ENCODE measurements at places on chromosomes 11 and 22. TPM values are rescaled to one million over a fixed set of nuclear protein-coding genes. Genes with fewer than 3 reads are reported as not detected.

DNA sequence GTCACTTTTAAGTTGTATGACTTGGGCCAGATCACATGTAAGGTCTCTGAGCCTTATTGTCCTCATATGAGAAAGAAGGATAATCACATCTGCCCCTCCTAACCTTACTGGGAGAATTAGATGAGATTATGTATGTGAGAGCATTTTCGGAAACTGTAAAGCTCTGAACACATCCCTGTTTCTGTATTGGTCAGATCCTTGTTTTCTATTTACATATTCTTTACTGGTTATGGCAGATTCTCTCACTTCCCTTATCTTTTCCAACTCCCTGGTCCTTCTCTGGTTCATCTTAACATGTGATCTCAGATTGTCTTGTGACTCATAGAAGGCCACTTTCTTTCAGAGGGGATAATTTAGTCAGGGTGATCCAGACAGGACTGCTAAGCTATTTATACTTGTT lies 41.8 kb downstream of the CCDC81 start:
- no peak for DNase-seq

GRCh38 chr11:126084608-126084912 lies 21.9 kb upstream of the CDON start:
- no peak for DNase-seq

DNA sequence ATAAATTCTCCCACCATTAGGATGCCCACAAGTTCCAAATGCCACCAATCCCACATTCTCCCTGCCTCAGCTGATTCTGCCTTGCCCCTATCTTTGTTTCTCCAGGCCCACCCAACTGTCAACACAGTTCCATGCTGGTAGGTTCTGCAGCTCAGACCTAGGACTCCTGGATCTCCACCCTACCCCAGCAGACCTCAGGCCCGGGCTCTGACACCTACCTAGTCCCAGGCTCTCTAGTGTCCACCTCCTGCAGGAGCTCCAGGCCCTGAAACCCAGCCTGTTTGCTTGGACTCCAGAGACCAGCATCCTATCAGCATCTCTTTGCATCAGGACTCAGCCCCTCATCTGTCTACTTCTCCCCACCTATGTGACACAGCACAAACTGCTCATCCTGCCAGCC lies 86.5 kb downstream of the PDE2A start:
- DNase-seq, result no peak

NCAM1 gene
- total RNA-seq, result 4.2 TPM

ABCG4 gene
- total RNA-seq, result 0.14 TPM

B4GAT1 gene
- 27.4 TPM for total RNA-seq

NADSYN1 gene
- 91.3 TPM for total RNA-seq

TMPRSS4 gene
- 3.0 TPM for total RNA-seq

DNA sequence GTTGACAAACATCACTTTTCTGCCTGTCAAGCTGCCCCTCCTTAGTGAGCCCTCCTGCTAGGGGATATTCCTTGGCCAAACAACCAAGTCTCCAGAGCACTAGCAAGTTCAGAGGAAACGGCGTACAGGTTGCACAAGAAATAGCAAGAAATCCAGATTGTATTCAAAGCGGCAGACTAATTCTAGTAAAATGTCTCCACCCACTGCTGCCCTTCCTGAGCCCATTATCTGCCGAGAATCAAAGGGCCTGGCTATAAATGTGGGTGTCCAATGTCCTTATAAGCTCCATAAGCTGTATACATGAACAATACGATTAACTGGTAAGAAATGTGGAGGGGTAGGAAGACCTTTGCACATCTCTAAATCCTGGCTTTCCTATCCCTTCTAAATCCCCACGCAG lies 44.0 kb upstream of the AKIP1 start:
- no peak for DNase-seq

KDELR3 gene
- total RNA-seq, result 5.9 TPM

KRTAP5-2 gene
- not detected for total RNA-seq

DNA sequence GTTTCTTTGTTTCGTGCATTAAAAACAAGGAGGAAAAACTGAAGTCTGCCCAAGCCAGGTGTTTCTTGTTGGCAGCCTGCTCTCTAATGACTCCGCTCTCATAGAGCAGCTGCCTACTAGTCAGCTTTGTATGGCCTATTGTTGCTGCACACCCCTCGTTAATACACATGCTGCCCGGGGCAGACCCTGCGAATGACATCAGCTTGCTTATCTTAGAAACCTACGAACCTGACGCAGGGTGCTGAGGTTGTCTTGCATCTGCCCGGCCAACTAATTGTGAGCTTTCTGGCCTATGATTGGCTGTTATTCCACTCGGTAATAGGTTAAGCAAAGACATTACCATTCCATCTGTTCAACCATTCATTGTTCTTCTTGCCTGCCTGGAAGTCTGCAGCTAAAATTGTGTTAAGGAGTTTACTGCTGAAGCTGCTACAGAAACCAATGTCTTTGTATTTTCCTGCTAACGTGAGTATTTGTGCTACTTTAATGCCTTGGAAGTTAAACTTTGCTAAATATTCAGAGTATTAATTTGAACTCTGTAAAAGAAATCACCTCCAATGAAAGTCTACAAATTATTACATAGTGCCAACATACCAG lies 37.5 kb downstream of the ZC3H12C start:
- no peak for DNase-seq

GRCh38 chr11:133403900-133404299 lies 128.4 kb downstream of the OPCML start:
- no peak for DNase-seq

DNA sequence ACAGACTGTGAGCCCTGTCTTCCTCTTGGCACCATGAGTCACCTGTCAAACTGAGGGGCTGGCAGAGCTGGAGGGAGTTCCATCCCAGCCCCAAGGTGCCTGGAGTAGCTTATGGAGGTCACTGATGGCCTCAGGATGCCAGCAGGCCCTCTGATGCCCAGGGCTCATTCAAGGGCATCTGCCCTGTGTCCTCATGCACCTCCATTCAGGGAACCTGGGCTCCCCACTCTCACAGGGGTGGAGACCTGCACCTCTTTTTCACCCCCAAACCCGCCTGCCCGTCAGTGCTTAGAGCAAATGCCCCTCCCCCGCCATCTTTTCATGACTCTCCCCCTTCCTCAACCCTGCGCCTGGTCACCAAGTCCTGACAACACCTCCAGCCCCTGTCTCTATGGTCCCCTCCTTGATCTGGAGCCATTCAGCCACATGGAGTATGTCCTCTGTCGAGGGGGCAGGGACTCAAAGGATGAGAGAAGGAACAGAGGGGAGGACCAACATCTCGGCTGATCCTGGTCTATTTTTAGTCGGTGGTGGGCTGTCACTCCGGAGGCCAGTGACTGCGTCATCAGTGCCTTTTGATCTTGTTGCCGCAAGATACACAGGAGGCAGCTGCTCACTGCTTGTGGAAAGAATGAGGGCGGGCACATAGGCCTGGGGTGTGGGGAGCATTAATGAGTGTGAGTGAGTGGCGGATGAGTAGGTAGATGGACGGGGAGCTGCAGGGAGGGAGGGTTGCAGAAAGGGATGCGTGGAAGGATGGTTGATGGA lies 72.2 kb downstream of the CDKN1C start:
- DNase-seq, result peak; percentile 52

PPP1CA gene
- 134 TPM for total RNA-seq

OR8G5 gene
- 0.58 TPM for total RNA-seq

DNA sequence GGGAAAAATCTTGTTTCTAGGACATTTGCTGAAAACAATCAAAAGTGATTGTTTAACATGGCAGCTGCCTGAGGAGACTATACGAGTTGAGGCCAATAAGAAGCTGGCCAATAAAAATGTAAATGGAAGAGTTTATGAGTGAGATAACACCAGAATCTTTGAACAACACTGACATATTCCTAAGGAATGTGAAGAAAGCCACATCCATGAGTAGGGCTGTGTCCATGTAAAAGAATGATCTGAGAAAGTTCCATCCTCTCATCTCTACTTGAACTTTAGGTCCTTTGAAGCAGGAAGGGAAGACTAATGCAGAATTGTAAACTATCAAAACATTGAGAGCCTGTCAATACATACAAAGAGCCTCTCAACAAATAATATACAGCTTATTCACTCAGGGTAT lies 6.9 kb upstream of the CHORDC1 start:
- DNase-seq, result no peak

DNA sequence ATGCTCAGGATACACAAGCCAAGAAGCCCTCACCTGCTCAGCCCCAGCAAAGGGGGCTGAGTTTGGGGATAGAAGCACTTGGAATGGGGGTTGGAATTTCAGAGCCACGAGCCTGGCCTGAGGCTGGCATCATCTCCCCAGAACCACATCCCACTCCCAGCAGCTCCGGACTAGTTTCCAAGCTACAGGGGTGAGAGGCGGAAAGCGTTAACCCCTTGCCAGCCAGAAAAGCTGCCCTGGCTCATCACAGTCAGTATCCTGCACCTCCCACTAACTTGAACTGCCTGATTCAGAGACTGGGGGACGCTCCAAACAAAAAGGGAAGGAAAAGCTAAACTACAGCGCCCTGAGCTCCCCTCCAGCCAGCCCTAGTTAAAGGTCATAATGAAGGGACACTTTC lies 19.0 kb upstream of the CHST1 start:
- DNase-seq, result no peak

LRRN4CL gene
- total RNA-seq, result 2.0 TPM

DNA sequence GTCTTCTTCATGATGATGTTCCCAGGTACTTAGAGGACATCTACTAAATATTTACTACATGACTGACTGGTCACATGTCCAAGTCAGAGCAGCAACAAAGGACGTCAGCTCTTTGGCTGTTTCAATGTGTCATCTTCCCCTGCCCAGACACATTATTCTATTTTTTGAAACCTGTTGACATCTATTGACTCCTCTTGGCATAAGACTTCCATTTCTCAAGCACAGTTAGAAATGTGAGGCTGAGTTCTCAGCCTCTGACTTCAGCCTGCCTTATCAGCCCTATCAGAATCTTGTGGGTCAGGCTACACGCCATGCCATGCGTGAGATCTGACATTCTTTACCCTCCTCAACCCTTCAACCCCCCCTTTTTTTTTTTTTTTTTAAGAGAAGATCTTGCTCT lies 63.8 kb downstream of the SC5D start:
- DNase-seq, result no peak

GRCh38 chr11:76190376-76190775 lies 15.9 kb downstream of the WNT11 start:
- DNase-seq, result no peak

HTR3B gene
- not detected for total RNA-seq

DNA sequence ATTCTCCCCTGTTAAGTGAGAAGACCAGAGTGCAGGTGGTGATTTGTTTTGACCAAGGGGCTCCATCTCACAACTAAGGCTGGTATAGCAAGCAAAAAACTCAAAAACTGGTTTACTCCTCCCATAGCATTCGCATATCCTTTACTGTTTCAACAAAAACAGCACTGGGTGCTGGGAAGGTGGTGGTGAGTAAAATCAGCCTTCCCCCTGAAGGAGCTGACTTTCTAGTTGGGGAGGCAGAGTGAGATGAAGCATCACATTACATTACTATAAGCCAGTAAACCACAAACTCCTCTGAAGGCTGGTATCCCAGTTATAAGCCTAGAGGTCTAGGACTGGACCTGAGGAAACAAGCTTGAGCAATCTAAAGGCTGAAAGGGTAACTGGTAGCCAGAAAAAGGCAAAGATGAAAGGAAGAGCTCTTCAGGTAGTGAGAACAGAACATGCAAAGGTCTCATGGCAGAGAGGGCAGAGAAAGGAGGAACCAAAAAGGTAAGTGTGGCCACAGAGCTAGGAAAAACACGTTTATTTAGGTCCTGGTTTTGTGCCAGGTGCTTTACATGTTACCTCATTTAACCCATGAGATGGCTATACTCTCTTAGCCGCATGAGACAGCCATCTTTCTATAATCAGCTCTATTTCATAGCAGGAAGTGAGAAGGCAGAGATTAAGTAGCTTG lies 22.3 kb downstream of the TMEM123 start:
- DNase-seq, result no peak

KCNK4 gene
- total RNA-seq, result not detected

- no peak for DNase-seq
These were observed 1.7 kb downstream of the SHISA8 start for GRCh38 chr22:41913040-41913719.
